ENCODE measurements at places on chromosomes 7 and 10.

GRCh38 chr10:14093730-14094484 lies 236.8 kb downstream of the FRMD4A start:
- DNase-seq, result no peak

GRCh38 chr10:26839966-26840627 lies 20.7 kb downstream of the ABI1 start:
- DNase-seq, result peak; percentile 15

GRCh38 chr7:37643876-37644275 lies 39.7 kb upstream of the GPR141 start:
- no peak for DNase-seq

DNA sequence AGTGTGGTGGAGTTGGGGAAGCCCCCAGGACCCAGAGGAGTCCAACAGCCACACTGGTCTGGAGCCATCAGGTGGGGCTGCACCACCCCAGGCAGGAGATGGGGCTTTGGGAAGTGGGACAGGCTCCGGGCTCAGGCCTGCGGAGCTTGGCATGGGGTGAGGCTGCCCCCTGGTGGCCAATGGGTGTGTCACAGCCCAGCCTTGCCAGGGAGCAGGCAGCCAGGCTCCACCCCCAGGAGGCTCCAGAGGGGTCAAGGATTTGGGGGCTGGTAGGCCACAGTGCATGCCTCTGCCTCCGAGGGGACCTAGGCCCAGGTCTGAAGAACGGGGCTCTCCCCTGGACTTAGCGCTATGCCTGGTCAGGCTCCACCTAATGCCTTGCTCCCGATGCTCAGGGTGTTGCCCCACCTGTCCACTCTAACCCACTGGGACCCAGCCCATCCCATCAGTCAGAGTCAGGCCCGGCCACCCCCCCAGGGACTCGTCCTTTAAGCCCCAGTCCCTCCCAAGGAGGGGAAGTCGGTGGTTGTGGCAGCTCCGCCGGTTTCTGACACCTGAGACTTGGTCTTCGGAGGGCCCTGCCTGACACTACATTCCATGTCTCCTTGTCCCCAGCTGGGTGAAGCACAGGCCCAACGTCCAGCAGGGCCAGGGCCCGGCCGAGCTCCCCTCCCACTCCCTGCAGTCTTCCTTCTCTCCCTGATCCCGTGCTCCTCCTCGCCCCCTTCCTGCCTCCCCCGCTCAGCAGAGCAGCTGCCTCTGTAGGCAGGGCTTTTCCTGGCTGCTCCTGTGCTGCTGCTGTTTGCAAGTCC lies 11.3 kb upstream of the SAMD8 start:
- no peak for DNase-seq

GRCh38 chr7:98357751-98358161 lies 43.1 kb downstream of the BAIAP2L1 start:
- no peak for DNase-seq

DNA sequence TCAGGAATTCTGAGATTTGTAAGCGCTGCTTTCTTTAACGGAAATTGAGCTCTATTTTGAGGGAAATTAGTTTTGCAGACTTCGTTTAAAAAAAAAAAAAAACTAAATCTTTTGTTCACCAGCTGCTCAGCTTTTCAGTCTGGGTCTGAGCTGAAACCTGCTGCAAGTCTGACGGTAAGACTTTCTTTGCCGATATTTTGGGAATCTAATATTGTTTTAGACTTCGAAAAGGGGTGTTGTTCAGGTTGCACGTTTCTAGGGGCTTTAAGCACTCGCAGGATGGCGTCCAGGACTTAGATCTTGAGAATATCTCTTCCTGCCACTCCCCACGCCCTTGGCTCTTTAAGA lies 1.8 kb upstream of the MEOX2 start:
- DNase-seq, result no peak

DNA sequence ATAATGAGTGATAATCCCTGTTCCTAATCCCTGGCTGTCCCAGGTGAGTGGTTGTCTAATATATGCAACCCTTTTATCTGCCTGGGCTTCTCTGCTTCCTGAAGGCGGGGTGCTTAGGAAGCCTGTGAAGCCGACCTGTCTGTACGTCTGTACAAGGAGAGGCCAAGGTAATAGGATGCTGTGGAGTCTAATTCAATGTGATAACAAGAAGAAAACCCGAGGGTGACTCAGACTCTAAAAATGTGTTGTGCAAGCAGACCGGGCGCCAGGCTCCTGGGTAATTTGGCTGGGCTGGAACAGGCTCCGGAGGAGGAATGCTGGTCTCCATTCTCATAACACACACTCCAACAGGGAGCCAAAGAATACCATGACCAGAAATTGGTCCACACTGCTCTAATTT lies 43.6 kb downstream of the THNSL1 start:
- DNase-seq, result no peak

- DNase-seq, result no peak
Observed at GRCh38 chr10:66917104-66917503, 8.7 kb upstream of the LRRTM3 start.

GRCh38 chr10:99172128-99172738 lies 63.4 kb downstream of the HPSE2 start:
- DNase-seq, result no peak

GRCh38 chr10:99908512-99908911 lies 101.2 kb downstream of the DNMBP start:
- no peak for DNase-seq

GRCh38 chr7:81175275-81175940 lies 256.6 kb upstream of the SEMA3C start:
- DNase-seq, result no peak

- no peak for DNase-seq
Observed at GRCh38 chr10:12507165-12507850, 158.0 kb downstream of the CAMK1D start.

GRCh38 chr10:3853547-3854303 lies 68.7 kb upstream of the KLF6 start:
- no peak for DNase-seq

DNA sequence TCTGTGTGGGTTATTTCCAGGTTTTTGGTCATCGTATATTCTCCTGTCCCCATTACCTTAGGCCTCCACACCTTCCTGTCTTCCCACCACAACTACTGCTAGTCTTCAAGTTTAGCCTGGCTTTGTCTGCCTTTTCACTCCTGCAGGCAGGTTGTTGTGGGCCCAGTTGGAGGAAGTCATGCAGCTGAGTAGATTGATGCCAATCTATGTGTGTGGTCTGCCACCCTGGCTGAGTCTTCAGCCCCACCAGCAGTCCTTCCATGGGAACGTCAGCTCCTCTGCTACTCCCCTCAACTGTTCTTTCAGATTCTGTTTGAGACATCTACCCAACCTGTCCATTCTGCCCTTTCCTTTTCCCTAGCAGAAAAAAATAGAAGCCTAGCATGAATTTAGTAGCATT lies 6.3 kb downstream of the RINT1 start:
- no peak for DNase-seq

DNA sequence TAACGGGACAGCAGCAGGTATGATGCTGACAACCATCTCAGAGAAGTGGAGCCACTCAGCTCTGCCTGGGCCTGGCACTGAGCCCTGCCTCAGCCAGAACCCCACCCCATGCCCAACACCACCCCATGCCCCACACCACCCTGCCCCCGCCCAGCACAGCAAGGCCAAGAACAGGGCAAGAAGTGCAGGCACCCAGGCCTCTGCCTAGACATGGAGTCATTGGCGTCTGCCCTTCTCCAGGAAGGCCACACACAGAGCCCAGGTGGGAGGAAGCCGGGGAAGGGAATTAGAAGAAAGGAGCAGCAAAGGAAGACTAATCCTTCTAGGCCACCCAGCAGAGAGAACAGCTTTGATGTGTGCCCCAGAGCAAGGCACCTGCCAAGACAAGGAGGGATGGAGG lies 18.9 kb downstream of the CAMK2G start:
- no peak for DNase-seq

DNA sequence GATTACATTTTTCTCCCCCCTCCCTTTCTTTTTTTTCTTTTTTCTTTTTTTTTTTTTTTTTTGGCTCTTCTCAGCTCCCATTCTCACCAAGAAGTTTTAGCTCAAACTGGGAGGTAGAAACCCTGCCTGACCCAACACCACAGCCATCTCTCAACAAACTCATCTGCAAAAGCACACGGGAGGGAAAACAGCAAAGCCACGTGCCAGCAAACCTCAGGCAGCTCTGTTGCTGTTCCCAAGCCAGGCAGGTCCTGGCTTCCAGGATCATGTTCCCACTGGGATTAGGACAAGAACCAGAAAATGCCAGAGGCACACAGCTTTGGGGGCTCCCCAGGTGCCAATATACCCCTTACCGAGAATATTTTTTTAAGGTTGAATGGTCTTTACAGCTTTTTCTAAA lies 56.7 kb downstream of the ITIH5 start:
- no peak for DNase-seq

GRCh38 chr7:158809596-158809995 lies 19.7 kb downstream of the ESYT2 start:
- DNase-seq, result no peak

GRCh38 chr10:67171970-67172369 lies 246.1 kb downstream of the LRRTM3 start:
- no peak for DNase-seq

DNA sequence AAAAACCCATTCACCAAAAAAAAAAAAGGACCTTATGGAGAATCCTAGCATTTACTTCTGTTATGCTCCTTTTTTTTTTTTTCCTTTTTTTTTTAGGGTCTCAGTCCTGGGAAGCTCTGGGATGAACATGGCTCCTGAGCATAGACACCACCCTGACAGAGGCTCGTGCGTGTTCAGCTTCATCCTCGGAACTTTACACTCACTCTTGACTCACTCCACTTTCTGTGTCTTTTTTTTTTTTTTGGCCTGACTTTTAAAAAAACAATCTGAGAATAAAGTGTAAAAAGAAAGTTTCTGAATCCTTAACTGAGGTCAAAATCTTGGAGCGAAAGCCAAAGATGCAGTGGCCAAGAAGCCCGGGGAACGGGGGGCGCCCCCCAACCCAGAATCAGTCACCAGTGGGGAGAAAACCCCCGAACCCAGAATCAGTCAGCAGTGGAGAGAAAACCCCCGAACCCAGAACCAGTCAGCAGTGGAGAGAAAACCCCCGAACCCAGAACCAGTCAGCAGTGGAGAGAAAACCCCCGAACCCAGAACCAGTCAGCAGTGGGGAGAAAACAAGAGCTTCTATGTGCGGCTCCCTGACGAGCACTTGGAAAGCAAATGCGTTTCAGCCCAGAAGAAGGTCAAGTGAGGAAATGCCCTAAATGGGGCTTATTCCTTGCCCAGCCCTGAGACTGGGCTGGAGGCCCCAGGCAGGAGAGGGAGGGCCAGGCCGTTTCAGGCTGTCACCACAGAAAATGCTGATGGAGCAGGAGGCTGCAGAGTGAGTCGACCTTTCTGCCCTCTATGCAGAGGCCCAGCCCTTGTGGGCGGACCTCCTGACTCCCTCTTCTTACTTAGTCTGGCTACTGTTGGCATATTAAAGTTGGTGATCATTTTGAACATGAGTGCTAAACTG lies 19.0 kb upstream of the PFKP start:
- no peak for DNase-seq

DNA sequence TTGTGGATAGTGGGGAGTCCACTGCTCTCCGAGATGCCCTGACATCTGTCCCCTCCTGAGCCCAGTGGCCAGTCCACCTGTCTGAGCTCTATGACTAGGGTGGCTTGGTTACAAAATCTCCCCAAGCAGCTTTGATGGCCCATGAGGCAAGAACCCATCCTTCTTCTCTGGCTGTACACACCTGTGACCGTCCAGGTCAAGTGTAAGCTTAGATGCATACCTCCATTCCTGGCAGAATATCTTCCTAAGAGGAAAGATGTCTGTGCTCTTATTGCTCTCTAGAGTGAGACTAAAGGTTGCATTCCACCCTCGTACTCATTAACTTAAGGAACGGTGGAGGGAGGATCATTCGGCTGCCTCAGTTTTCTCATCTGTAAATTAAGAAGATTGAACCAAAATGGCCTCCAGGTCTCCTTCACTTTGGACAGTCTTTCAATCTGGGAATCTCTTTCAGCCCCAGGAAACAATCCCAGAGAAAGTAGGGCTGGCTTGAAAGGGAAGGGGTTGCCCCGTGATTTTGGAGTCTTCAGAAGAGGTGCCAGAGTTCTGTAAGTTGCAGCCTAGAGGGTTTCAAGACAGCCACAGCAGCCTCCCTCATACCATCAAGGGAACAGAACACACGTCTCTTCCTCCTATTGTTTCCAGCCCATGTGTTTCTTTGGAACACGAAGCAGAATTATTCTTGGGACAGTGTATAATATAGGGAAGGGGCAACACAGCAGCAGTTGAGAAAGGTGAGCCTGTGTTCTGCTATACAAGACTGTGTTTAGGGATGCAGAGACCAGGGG lies 5.5 kb downstream of the HOXA4 start:
- DNase-seq, result no peak

- no peak for DNase-seq
Observed at GRCh38 chr7:158572000-158572828, 15.4 kb downstream of the PTPRN2 start.

DNA sequence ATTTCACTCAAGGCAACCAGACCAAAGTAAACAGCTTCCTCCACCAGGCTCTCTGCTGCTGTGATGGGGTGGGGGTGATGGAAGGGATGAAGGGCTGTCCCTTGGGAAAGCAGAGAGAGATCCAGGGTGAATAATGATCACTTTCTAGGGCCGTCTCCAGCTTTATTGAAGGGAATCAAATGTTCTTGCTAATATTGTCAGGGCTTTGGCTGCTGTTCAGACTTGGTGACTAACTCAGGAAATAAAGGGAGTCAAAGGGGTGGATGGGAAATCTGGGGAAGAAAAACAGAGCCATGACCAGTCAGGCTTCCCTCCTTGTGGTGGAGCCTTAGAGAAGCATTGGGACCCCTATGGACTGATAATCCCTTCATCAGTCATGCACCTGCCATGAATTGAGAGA lies 196.2 kb upstream of the AGK start:
- no peak for DNase-seq

DNA sequence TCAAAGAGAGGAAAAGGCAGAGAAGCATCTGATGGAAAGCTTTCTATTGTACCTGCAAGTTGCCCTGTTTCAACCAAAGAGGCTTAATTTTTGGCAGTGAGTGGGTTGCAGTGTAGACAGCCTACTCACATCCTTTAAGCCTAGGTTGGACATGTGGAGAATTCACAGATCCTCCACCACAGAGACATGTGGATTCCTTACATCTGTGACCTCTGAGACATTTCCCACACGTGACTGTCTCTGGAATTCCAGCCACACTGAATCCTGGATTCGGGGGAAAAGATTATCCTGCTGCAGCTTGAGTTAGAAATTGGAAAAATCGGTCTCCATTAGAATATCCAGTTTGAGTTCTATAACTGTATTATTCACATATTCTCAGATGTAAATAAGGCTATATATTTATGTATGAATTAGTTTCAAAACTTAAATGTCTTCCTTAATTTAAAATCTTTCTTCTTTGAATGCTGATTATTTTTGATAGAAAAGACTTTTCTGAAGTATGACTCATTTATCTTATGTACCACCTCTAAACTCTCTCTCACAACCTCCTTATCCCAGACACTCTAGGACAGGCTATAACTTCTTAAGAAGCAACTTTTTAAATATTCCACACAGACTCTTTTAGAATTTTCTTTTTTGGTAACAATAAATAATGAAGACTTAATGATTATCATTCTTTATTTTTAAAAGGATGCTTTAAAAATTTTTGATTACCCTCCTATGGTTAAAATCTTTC lies 123.3 kb downstream of the TWIST1 start:
- no peak for DNase-seq

DNA sequence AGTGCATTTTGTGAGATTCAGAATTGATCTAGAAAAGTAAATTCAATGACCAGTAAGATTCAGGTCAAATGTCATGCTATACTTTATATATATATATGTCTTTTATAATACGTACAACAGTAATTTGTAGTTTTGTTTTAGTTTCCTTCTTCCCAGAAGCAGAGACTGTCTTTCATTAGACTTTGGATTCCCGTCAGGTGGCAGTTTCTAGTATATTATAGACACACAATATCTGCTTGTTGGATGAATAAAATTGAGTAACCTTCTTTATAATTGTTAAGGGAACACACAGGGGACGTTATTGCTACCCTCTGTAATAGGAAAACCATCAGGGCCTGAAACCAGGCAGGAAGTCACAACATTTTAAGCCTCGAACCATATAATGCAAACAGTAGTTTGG lies 5.3 kb upstream of the LAMB1 start:
- no peak for DNase-seq

Data from NCI-H187 treated with DMSO at 0.1 percent for 48 hours (cell line).